ENCODE measurements at places on chromosomes 2 and 18. TPM values are rescaled to one million over a fixed set of nuclear protein-coding genes. Genes with fewer than 3 reads are reported as not detected.
A peak's percentile ranks its signal among the peaks of the same experiment; 100 is the strongest.

- no peak overlapping the region for H3K27ac ChIP-seq
- H3K27me3 ChIP-seq: no peaks in the 10 kb centered on the region
- H3K36me3 ChIP-seq: no peaks in the 10 kb centered on the region
- no peak for DNase-seq
- H3K4me3 ChIP-seq: no peak overlapping the region
These were observed 69.0 kb downstream of the ST6GAL2 start for GRCh38 chr2:106816974-106817373.

GRCh38 chr2:127995725-127996124 is 32.1 kb downstream of the SAP130 start:
- no peak overlapping the region for H3K4me3 ChIP-seq
- no peak overlapping the region for H3K27ac ChIP-seq
- no peak for DNase-seq

DNA sequence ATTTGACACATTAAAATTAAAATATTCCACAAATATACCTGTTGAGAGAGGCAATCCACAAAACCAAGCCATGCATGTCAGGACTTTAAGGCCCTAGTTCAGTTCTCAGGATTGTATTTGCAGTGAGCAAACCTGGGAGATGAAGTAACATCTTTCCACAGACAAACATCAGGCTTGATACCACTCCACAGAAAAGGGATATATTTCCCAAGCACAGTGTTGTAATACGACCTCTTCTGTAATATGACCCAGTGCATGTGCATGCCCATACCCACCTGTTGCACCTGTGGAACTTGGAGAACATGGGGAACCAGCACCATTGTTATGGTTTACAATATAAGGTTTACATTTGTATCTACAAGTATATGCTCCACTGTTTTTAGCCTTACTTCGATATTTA is 184.0 kb downstream of the PDE11A start:
- H3K4me1 ChIP-seq: no peaks in the 10 kb centered on the region
- H3K4me3 ChIP-seq: no peak overlapping the region
- DNase-seq: no peak
- no peaks in the 10 kb centered on the region for H3K27me3 ChIP-seq
- H3K27ac ChIP-seq: no peak overlapping the region
- no peaks in the 10 kb centered on the region for H3K36me3 ChIP-seq

DIPK1C gene
- not detected for total RNA-seq

COL4A3 gene
- 8.0 TPM for total RNA-seq

DNA sequence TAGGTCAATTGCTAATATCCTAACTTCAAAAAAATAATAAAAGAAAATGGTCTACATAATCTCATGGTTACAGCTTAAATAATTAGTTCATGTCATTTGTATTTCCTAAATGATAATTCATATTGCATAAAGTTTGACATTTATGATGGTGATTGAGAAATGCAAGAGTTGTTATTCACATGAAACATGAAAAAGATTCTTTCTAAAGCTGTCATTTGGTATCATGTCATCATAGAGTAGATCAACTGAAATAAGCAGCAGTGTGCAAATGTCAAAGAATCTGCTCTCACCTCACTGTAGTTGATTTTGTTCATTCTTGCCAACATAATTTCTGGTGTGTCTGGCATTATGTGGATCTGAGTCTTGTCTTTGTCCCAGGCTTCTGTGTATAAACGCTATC is 95.3 kb downstream of the NEB start:
- H3K4me3 ChIP-seq: no peak overlapping the region
- H3K27ac ChIP-seq: no peak overlapping the region
- no peaks in the 10 kb centered on the region for H3K27me3 ChIP-seq
- H3K36me3 ChIP-seq: peaks cover 28% of the 10 kb centered on the region
- no peak for DNase-seq

FBXO11 gene
- total RNA-seq: 31.7 TPM

DNA sequence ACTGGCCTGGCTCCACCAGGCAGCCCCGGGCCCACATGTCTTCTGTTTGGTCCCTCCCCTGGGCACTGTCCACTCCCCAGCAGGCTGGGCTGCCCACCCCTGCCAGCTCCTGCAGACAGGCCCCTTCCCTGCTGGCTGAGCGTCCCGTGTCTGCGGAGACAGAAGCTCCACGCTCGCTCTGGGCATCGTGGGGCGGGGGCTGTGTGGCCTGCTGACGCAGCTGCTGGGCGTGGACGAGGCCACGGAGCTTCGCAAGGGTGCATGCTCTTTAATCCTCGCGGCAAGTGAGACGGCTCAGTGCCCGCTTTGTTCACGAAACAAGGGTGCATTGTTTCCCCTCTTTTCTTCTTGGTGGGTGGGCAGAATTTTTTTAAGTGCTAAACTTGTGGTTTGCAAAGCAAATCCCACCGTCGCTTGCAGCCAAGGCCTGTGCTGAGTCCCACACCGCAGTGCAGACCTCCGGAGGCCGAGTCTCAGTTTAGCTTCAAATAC is 132.8 kb upstream of the CTDP1 start:
- no peak overlapping the region for H3K4me3 ChIP-seq
- H3K27ac ChIP-seq: no peak overlapping the region
- H3K27me3 ChIP-seq: no peaks in the 10 kb centered on the region
- H3K4me1 ChIP-seq: no peaks in the 10 kb centered on the region
- H3K36me3 ChIP-seq: no peaks in the 10 kb centered on the region
- DNase-seq: no peak

CIB4 gene
- total RNA-seq: not detected

GRCh38 chr18:30103881-30104280 is 938.7 kb downstream of the DSC3 start:
- H3K4me1 ChIP-seq: no peaks in the 10 kb centered on the region
- no peak overlapping the region for H3K4me3 ChIP-seq
- no peaks in the 10 kb centered on the region for H3K27me3 ChIP-seq
- DNase-seq: no peak
- no peaks in the 10 kb centered on the region for H3K36me3 ChIP-seq
- H3K27ac ChIP-seq: no peak overlapping the region

GRCh38 chr2:201059961-201060755 is 11.3 kb downstream of the HYCC2 start:
- H3K4me1 ChIP-seq: no peaks in the 10 kb centered on the region
- no peak overlapping the region for H3K27ac ChIP-seq
- DNase-seq: no peak
- no peaks in the 10 kb centered on the region for H3K27me3 ChIP-seq

DNA sequence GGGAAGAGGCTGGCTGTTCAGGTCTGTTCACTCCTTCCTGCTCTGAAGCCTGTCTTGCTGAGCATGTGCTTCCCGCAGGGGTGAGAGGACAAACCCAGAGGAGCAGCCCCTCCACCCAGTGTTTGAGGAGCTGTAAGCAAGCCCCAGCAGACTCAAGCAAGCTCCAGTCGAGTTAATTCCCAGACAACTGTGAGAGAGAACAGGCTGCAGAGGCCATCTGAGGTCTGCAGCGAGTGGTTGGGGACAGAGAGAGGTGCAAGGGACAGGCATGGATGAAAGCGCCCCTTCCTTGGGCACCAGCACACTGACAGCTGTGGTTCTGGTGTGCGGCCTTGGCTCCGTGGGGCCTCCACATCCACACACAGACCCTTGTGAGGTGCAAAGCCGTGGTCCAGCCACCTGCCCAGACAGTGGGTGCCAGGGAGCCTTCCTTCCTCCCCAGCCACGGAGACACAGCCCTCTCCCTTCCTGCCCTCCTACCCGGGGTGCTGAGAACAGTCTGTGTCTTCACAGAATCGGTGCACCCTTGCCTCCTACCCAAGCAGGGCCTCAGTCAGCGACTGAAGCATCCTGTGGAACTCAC is 36.2 kb downstream of the MAL start:
- no peak for DNase-seq
- no peak overlapping the region for H3K4me3 ChIP-seq
- H3K27me3 ChIP-seq: no peaks in the 10 kb centered on the region
- H3K36me3 ChIP-seq: no peaks in the 10 kb centered on the region
- no peaks in the 10 kb centered on the region for H3K4me1 ChIP-seq

DNA sequence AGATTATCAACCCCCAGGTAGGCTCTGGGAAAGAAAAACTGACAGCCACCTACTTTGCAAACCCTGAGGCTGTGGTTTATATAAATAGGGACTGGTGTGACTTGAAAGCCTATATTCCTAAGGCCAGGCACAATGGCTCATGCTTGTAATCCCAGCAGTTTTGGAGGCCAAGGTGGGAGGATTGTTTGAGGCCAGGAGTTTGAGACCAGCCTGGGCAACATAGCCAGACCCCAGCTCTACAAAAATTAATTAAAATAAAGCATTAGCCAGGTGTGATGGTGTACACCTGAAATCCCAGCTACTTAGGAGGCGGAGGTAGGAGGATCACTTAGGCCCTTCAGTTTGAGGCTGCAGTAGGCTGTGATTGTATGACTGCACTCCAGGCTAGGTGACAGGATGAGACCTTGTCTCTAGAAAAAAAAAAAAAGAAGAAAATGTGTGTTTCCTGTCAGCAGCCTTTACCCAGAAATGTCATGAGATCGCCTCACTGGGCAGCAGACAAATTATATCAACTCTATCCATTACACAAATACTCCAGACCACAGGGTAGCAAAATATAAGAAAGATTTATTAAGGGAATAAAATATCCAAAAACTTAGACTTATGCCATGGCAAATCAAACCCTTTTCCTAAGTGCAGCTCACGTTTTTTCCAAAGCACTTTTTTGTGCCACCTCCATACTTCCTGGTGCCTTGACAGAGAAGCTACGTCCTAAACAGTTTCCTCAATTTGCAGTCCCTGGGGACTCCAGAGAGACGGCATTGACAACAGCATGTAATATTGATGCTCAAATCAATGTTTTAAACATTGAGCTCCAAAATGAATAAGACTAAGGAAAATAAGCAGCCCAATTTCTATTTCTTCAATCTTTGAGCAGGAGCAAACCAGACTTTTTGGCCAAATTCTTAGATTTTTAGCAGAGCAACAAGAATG is 190.8 kb upstream of the NDUFV2 start:
- no peak overlapping the region for H3K4me3 ChIP-seq
- H3K27ac ChIP-seq: no peak overlapping the region
- no peaks in the 10 kb centered on the region for H3K4me1 ChIP-seq
- no peaks in the 10 kb centered on the region for H3K27me3 ChIP-seq
- H3K36me3 ChIP-seq: no peaks in the 10 kb centered on the region

LPIN1 gene
- total RNA-seq: 27.4 TPM

GRCh38 chr2:33238111-33238510 is 238.3 kb upstream of the RASGRP3 start:
- H3K27ac ChIP-seq: no peak overlapping the region
- H3K4me3 ChIP-seq: no peak overlapping the region
- no peaks in the 10 kb centered on the region for H3K27me3 ChIP-seq
- DNase-seq: no peak

GRCh38 chr18:5073026-5073944 is 123.8 kb downstream of the AKAIN1 start:
- no peaks in the 10 kb centered on the region for H3K36me3 ChIP-seq
- H3K4me3 ChIP-seq: no peak overlapping the region
- H3K4me1 ChIP-seq: no peaks in the 10 kb centered on the region

- H3K4me3 ChIP-seq: no peak overlapping the region
- H3K36me3 ChIP-seq: peaks cover 43% of the 10 kb centered on the region
- no peak for DNase-seq
- peaks cover 36% of the 10 kb centered on the region for H3K4me1 ChIP-seq
- H3K27ac ChIP-seq: peak overlapping the region; percentile 66
- H3K27me3 ChIP-seq: no peaks in the 10 kb centered on the region
These were observed 117.7 kb downstream of the ZEB2 start for GRCh38 chr2:144402251-144402650.

AKAIN1 gene
- not detected for total RNA-seq

ADGRF3 gene
- total RNA-seq: not detected

DNA sequence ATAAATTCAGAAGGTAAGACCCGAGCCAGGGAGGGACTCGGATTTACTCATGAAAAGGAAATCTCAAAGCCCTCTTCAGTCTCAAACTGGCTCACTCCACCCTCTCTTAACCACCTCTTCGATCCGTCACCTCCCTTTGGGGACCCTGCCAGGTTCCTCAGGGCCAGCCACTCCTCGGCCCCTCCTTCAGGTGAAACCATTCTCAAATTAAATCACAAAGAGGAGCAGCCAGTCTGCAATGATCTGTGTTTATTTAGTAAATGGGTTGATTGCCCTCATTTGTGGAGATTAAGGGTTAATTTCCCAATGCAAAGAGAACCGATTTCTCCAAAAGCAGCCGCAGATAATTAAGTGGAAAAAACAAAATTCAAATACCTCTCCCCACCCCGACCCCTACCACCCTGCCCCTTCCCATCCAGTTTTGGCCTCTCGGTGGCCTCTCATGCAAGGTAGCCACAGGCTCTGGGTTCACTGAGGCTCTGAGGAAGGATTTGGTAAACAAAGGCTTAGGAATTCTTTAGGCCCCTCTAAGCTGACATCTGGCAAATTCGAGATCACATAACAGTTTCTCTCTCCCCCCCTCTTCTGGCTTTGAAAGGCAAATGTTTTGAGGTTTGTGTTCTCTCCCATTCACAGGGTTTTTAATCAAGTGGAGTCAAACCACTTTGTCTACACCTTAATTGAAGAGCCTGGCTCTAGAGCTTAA is 10.3 kb upstream of the FZD7 start:
- no peaks in the 10 kb centered on the region for H3K36me3 ChIP-seq
- H3K4me1 ChIP-seq: peaks cover 21% of the 10 kb centered on the region
- H3K27ac ChIP-seq: no peak overlapping the region
- no peaks in the 10 kb centered on the region for H3K27me3 ChIP-seq
- H3K4me3 ChIP-seq: no peak overlapping the region
- DNase-seq: no peak

RUFY4 gene
- not detected for total RNA-seq

LRRTM1 gene
- total RNA-seq: 0.31 TPM

DNA sequence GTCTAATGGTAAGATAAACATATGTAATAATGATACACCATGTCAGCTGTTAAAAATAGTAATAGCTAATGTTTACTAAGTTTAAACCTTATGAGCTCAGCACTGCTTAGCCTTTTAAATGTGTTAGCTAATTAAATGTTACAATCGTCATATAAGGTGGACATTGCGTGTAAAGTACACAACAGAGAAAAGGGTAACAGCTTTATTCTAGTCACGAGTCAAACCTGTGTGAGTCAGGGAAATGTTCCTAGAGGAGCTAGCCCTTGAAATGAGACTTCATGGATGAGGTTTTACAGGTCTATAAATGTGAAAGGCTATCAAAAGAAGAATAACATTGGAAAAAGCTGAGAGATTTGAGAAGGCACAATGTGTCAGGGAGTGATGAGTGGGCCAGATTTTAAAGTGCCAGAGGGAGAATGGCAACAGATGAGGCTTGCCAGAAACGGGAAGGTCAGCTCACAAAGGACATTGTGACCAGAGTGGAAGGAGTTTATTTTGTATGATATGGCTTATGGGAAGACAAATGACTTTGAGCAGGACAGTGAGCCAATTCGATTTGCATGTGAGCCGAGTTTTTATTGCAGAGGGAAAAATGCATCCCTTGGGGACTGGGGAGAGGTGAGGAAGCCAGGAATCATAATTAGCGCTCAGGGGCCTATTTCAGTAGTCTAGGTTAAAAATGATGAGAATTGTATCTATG is 276.3 kb downstream of the CTNNA2 start:
- H3K4me3 ChIP-seq: no peak overlapping the region
- H3K27me3 ChIP-seq: no peaks in the 10 kb centered on the region
- H3K4me1 ChIP-seq: no peaks in the 10 kb centered on the region
- no peak overlapping the region for H3K27ac ChIP-seq
- no peak for DNase-seq

FBXO15 gene
- total RNA-seq: not detected
